HepG2 (cell line): ENCODE measurements at places on chromosomes 7 and 10.

GRCh38 chr7:116876664-116877442 lies 14.5 kb downstream of the CAPZA2 start:
- no peak for DNase-seq

GRCh38 chr10:66228887-66229286 lies 696.9 kb upstream of the LRRTM3 start:
- no peak for DNase-seq

GRCh38 chr7:115971506-115971905 lies 59.1 kb downstream of the TFEC start:
- DNase-seq, result no peak

DNA sequence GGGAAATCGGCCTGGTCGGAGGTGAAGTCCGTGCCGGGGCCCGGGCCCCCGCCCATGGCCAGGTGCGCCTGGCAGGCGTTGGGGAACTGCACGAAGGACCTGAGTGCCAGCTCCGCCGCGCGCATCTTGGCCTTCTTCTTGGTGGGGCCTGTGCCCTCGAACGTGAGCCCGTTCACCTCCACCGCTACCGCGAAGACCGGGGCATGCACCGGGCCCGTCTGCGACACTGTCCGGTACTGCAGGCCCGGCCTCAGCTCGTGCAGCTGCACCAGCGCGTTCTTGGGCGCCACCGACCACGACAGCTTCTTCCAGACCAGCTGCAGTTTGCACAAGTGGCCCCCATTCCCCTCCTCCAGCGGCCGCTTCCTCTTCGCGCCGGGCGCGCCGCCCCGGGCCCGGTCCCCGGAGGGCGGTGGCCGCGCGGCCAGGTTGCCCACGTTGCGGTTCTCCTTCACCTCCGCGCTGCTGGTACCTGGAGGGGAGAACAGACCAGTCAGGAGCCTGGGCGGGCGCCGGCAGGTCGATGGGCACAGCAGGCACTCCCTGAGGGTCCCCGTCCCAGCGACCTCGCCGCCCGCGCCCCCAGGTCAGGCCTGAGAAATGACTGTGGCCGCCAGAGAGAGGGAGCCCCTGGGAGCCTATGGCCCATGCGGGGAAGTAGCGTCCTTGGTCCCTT lies 307.4 kb downstream of the WDR37 start:
- DNase-seq, result no peak

- DNase-seq, result no peak
Measured at GRCh38 chr10:63300801-63301200, 165.0 kb downstream of the JMJD1C start.
